ENCODE measurements at places on chromosomes 2 and 18.

DNA sequence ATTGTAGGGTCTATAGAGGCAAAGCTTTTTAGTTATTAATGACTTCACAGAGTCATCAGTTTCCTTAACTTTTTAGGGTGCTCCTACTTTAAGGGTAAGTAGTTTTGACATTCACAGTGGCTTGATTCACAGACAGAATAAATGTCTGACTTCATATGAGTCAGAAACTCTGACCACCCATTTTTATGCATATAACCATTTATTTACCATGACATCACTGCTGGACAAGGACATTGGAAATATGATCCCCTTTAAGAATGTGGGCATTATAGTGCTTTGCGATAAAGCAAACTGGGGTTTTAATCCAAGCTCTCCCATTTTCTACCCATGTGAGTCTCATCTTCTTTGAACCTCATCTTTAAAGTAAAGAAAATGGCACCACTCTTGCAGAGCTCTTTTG, 162.0 kb upstream of the MC4R start:
- DNase-seq, result no peak

- DNase-seq, result no peak
Observed at GRCh38 chr2:165568361-165568760, 98.9 kb downstream of the CSRNP3 start.

DNA sequence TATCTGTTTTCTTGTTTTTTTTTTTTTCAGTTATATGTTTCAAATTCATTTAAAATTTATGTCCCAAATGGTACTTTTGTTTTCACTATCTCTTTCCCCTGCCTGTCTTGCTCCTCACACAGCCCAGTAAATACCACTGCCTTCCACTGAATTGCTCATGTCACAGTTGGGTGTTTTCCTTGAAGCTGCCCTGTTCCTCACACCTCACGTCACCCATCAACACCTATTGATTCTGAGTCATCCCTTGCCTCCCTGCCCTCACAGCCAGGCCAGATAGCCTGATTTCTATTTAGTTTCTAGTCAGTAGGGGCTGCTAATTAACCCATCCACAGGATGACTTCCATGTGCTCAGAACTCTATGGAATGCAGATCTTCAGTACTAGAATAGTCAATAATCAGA, 25.3 kb downstream of the FSHR start:
- no peak for DNase-seq

GRCh38 chr2:136297994-136298393, 180.0 kb upstream of the CXCR4 start:
- DNase-seq, result no peak

DNA sequence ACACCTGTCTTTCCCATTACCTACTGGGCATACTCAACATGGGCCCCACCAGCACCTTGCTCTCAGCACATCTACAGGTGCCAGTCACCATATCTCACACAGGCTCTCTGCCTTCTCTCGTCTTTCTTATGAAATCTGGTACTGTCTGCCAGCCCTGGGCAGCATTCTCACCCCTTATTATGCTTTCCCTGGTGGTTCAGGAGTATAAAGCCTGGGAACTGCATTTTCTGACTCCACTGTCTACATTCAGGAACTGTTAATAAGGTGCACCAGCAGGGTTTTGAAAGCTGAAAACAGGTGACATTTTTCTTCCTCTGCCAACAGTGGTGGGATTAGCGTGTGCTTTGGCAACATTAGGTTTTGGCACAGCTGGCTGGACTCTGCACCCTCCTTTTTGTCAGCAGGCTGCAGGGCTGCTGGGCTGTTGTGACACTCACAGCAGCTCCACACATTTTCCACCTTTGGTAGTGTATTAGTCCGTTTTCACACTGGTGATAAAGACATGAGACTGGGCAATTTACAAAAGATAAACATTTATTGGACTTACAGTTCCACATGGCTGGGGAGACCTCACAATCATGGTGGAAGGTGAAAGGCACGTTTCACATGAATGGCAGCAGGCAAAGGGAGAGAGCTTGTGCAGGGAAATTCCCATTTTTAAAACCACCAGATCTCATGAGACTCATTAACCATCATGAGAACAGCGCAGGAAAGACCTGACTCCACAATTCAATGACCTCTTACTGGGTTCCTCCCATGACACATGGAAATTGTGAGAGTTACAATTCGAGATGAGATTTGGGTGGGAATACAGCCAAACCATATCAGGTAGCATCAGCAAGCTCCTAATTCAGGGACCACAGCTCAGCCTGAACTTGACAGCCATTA, 343.1 kb upstream of the LYPD1 start:
- DNase-seq, result no peak

DNA sequence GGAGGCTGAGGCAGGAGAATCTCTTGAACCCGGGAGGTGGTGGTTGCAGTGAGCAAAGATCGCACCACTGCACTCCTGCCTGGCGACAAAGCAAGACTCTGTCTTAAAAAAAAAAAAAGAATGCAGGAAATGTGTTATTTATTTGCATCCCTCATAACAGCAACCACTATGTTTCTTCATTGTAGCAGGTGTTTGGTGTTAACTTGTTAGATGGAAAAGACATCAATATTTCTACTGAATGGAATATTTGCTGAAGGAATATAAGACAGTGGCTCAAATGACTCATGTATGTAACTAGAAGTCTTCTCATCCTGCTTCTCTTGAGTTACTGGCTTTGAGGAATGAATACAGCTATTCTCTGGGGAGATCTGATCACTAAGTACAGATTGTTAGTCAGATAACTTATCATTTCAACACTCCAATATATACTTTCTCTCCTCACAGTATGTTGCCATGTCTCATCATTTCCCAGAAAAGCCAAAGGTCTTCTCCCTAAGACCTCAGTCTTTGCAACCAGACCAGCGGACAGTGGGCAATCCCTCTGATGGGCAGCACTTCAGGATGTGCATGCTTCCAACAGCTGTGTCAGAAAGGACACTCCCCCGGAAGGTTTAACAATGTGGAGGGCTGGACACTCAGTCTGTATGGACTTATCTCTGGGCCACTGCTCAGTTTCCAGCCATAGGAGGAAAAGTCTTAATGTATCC, 104.4 kb upstream of the STK17B start:
- DNase-seq, result no peak

GRCh38 chr2:200320344-200320743, 13.9 kb downstream of the SPATS2L start:
- DNase-seq, result no peak

DNA sequence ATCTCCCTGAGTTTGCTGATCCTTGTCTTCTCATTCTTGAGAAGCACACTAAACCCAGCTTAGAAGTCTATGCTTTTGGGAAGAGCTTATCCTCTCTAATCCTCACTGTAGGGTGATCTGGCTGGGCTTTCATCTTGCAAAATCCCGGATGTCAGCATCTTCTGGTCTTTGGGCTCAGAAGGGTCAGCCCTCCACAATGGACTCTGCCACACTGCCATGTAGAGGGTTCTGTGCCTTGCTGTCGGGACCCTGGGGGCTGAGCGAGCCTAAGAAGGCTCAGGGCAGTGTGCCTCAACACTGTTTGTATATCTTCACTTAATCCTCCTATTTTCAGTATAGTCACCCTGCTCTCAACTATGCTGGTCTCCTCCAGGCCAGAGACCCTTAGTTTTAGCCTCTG, 102.3 kb downstream of the TGIF1 start:
- DNase-seq, result no peak

- no peak for DNase-seq
Observed at GRCh38 chr18:57748770-57749603, 54.1 kb downstream of the ATP8B1 start.

DNA sequence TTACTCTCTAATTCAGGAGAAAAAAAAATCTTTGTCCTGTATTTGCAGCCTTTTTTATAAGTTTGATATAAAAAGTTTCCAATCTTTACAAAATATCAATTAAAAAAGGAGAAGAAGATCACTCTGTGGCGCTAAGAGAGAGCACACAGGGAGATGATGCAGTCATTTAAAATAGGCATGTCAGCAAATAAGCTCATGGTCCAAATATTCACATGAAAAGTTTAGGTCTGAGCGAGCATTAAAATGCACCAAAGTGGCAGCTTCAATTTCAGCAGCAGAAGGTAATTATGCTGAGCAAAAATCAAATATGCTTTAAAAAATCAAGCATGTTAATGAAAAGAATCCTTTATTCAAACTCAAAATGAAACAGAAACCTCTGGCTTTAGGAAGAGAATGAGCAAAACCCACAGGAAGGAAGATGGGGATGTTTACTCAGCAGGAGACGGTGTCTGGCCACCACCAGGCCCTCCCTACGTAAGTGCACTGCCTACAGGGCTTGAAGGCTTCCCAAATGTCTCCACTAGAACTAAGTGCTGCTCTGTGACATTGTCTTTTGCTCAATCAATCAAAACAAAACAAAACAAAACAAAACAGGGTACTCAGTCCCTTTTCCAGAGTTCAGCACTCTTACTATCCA, 120.4 kb downstream of the L3MBTL4 start:
- no peak for DNase-seq

GRCh38 chr2:160892204-160892603, 268.0 kb upstream of the TANK start:
- DNase-seq, result no peak

DNA sequence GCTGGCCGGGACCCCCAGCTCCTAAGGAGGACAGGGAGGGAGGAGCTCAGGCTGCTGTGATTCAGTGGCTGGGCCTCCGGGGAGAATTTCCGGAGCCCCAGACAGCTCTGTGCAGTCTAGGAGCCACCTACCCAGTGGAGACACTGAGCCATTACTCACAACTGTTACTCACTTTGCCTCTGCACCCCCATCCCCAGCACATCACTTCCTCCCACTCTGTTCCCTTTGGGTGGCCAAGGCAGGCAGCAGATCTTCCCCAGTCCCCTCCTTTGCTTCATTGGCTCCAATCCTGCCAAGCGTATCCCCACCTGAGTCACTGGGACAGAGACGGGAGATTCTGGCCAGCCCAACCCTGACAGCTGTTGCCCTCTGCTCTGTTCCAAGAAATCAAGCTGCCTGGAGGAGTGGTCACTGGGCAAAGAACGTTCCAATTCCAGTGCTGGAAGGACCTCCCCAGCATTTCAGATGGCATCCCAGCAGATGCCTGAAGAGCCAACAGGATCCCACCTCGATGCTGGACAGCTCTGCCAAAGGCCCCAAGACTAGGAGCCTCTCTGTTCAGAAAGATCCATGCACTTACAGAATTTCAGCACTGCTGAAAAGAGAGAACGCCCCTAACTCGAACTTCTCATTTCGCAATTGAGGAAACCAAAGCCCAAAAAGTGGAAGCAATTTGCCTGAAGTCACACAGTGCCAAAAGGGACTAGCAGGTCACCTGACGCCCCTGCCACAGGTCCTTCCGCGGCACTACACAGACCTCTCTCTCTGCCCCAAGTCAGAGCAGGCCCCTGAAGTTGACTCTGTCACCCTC, 68.3 kb downstream of the TNS1 start:
- no peak for DNase-seq

DNA sequence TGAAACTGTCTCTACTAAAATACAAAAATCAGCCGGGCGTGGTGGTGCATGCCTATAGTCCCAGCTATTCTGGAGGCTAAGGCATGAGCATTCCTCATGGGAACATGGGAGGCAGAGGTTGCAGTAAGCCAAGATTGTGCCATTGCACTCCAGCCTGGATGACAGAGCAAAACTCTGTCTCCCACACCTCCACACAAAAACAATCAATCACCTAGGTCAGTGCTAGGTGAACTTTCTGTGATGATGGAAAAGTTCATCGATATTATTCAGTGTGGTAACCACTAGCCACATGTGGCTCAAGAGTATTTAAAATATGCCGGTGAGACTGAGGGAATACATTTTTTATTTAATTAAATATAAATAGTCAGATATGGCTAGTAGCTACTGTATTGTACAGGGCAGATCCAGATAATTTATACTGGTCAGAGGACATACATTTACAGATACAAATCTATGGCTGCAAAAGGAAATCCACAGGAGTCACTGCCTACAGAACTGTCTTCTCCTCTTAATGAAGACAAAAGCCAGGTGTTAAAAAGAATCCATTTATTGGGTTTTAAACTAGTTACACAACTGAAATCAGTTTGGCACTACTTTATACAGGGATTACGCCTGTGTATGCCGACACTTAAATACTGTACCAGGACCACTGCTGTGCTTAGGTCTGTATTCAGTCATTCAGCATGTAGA, 3.9 kb upstream of the GPR75 start:
- no peak for DNase-seq

Measured in naive thymus-derived CD4-positive, alpha-beta T cell (primary cell).